ENCODE measurements at places on chromosomes 2 and 18. TPM values are rescaled to one million over a fixed set of nuclear protein-coding genes. Genes with fewer than 3 reads are reported as not detected.

Gene MYO5B
- total RNA-seq = 8.0 TPM

Gene EML6
- 1.5 TPM for total RNA-seq

Gene CDH19
- 0.72 TPM for total RNA-seq

Gene MBD5
- 5.9 TPM for total RNA-seq

Gene SLC40A1
- 2.0 TPM for total RNA-seq
